Right forelimb (tissue), 1 donor: ENCODE measurements at places on chromosomes 7 and 10.

- no peak for DNase-seq
Measured at GRCh38 chr10:133100706-133101415, 13.1 kb downstream of the ADGRA1 start.

GRCh38 chr10:122454603-122455080 lies at the start of gene ARMS2:
Gene ARMS2 (plus strand): TSS chr10:122454653. CDS start chr10:122454728, 75 bp downstream.
- DNase-seq, result no peak

DNA sequence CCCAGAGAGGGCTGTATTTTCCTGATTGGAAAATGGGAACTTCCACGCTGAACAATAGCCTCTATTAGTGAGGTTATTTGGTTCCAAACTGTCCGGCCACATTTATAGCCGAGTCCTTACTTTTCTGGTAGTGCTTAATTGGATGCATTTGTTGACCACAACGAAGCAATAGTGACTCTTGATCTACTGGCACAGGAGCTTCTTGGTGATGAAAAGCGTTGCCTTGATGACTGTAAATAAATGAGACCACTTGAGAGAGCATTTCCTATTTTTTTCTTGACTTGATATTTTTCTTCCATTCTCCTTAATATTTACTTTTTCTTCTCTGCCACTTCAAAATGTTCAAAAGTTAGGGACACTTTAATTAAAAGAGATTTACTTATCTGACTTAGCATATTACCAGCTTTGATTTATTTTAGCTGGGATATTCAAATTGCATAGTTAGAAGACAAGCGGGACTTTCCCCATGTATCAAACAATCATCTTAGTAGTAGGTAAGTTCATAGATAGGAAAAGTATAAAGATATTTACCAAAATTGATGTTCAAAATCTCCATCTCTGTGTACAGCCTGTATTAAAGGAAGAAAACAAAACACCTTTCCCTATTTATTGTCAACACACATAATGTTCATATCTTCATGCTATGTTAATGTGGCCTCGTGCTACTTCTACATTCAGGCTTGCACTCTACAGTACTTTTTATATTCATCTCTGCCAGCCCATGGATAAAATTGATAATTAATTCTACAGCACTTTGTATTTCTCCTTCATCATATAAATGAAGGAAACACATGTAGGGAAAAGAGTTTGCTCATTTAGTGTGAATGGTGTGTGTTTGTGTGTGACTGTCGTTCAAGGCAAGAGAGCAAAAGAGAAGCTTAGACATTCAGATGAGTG lies 5.1 kb upstream of the SP8 start:
- no peak for DNase-seq

- no peak for DNase-seq
Measured at GRCh38 chr10:28587970-28588290, 55.0 kb downstream of the WAC start.

GRCh38 chr10:113004069-113004618 lies 54.1 kb downstream of the TCF7L2 start:
- DNase-seq, result no peak

- DNase-seq, result no peak
Measured at GRCh38 chr7:125254566-125254965, 324.9 kb upstream of the POT1 start.

DNA sequence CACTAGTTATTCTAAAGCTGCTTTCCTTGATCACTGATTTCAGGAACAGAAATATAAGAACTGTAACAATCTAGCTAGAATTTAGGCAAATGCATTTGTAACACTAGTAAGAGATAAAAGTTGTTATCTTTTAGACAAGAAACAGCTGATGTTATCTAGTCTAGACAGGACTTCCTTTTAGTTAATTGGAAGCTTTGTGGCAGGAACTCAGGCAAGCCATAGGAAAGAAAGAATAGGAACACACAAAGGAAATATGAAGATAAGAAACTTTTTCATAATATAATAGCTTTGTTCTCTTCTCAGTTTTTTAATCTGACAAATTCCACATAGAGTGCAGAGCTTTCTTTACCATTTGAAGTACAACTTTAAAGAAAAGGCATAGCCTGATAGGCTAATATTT lies 59.0 kb upstream of the AGR3 start:
- no peak for DNase-seq

GRCh38 chr10:43078986-43079273 lies 2.1 kb downstream of the RET start:
- DNase-seq, result no peak

DNA sequence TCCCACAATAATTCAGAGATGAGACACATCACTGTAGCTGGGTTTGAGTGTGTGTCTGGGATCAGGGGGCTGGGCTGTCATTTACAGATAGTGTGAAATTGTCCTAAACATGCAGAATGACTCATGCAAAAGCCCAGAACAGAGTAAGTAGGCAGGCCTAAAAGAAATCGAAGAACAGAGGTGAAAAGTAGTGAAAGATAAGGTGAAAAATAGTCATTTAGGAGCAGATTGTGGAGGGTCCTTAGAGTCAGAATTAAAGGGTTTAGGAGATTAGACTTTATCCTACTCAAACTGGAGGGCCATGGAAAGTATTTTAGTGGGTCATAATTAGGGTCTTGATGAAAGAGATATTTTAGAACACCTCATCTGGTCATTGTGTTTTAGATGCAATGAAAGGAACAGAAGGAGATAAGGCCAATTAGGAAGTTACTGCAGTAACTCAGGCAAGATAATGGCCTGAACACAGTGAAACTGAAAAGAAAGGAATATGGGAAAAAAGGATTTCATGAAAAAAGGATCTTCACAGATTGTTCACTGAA lies 58.3 kb upstream of the NEBL start:
- no peak for DNase-seq

DNA sequence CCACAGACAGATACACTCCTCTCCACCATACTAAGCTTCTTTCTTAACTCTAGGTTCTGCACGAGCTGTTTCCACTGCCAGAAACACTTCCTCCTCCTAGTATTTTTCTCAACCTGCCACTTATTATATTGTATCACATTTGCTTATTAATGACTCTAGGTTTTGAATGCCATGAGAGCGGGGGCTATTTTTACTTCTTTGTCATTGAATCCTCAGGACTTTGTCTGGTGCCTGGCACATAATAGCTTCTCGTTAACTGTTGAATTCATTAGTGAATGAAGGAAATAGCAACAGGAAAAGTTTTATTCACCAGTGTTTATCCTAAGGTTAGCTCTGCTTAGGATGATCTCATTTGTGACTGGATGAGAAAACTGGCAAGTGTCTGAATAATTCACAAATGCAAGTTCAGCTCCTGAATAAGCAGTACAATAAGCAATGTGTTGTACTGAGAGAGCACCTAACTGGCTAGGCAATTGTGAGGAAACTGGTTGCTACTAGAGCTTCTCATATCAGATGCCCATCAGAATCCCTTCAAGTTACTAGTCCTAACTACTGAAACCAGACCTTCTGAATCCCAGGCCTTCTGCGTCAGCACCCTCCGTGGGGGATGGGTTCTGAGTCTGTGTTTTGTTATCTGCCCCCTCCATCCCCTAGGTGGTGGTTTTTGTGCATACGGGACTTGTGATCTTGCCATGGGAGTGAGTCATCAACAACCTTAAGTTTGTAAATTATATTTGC lies 92.7 kb downstream of the LSMEM1 start:
- no peak for DNase-seq

DNA sequence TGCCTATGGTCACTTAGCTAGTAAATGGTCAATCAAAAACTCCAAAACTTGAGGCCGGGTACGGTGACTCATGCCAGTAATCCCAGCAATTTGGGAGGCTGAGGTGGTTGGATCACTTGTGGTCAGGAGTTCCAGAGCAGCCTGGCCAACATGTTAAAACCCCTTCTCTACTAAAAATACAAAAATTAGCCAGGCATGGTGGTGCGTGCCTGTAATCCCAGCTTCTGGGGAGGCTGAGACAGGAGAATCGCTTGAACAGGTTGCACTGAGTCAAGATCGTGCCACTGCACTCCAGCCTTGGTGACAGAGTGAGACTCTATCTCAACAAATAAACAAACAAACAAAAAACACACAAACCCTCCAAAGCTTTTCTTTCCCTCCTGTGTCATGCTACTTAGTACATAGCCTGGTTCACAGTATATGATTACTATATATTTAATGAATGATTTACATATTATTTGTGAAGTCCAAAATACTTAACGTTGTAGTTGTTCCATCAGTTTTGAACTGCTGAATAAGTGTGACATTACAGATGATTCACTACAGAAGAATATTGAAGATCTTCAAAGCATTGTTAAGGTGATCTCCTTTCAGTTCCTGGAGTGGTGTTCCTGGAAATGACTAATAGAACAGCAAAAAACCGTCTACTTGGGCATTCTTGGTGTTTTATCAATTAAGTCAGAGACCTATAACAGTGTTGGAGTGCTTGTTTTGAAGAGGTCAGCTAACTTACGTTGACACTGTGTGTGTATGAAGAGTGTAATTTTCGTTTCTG lies 72.9 kb downstream of the ADK start:
- no peak for DNase-seq

DNA sequence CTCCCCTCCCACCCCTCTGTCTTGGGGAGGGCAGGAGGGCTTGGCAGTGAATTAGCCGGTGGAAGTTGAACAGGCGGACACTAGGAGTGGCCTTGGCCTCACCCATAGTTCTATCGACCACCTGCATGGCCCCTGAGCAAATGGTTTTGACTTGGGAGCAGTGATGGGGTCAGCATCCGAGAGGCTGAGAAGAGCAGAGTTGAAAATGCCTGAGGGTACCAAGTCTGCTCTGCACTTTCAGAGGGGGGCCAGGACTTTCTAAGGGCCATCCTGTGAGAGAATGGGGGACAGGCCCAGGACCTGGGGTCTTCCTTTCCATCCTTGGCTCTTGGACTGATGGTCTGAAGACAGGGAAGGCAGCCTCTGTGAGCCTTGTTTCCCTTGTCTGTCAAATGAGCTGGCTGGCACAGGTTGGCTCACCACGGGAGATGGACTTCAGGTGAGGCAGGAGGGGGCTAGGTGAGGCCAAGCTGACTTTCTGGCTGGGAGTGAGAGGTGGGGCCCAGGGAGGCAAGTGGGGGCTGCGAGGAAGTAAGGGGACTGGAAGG lies 29.4 kb downstream of the CDH23 start:
- peak; percentile 25 for DNase-seq

DNA sequence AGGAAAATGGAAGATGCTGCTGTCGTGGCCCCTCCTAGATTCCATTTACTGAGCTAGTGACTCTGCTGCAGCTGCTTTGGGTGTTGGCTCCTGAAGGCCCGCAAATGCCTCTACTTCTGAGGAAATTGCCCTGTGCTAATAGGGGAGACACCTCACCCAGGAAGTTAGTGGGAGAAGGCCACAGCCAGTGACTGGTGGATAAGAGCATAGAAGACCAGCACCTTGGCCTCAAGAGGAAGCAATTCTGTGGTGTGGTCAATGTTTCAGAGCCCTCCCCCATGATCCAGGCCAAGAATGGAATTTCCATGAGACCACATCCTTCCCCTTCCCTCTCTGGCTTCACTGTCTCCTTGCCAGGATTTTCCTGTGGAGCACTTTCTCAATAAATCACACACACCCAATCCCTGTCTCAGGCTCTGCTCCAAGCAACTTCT lies 25.0 kb upstream of the FZD1 start:
- DNase-seq, result peak; percentile 66

DNA sequence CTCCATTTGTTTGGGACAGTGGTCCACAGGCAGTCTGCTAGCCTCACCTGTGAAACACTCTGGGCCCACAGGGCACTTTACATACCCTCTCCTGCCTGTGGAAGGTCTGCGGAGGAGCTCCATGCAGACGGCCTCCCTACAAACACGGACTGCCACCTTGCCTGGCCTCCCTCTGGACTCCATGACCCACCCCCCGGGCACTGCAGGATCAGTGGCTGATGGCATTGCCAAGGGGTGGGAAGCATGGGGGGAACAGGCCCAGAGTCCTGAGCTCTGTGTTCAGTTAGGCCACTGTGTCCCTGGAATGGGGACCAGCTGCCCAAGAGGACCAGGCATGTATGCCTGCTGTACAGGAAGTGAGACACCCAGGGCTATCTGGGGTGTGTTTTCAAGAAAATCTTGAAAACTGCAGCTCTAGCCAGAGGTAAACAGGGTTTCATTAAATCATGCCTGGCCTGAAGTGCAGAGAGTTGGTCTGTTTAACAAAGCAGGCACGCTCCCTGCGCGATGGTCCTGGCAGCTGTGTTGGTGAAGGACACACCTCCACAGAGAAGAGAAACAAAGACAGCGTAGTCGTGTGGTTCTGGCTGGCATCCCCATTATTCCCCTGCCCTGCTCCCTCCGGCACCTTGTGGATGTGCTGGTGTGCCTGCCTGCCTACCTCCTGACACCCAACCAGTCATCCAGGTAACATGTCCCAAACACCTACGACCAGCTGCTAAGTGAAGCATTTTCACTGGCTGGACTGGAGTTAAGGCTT lies 470.8 kb upstream of the ZMIZ1 start:
- no peak for DNase-seq

GRCh38 chr7:13027321-13027720 lies 339.9 kb downstream of the ARL4A start:
- no peak for DNase-seq

GRCh38 chr7:85516675-85517074 lies 329.8 kb upstream of the SEMA3D start:
- DNase-seq, result no peak

- DNase-seq, result no peak
Measured at GRCh38 chr7:96822824-96823223, 113.2 kb upstream of the SEM1 start.

DNA sequence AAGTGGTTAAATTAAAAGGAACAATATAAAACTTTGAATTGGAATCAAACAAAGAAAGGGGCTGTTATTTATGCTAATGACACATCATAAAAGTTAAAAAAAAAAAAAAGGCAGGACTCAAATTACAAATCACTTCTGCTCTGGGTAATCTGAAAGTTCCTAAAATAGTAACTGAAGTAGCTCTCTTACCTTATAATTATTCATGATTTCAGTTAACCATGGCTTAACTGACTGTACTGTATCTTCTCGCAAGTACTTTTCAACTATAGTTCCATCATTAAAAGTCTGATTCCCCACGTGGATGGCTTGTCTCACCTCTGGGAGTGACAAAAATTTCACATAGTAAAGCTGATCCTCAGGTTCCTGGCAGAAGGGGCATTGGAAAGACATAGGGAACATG lies 82.5 kb downstream of the CPVL start:
- DNase-seq, result no peak

DNA sequence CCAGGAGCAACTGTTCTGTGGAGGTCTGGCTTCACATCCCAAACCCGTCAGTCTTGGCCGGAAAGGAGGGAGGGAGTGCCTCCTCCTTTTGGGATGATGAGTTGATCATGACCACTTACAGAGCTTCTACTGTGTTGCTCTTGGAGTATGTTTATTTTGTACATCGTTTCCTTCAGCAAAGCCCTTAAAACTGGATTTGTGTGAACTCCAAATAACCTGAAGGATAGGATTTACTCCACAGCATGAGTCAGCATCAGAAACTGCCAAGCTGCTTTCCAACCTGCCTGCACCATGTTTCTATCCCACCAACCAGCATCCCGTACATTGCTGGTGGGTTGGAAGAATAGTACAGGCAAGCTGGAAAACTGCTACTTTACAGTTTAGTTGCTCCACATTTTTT lies 3.5 kb downstream of the CCDC201 start:
- no peak for DNase-seq

DNA sequence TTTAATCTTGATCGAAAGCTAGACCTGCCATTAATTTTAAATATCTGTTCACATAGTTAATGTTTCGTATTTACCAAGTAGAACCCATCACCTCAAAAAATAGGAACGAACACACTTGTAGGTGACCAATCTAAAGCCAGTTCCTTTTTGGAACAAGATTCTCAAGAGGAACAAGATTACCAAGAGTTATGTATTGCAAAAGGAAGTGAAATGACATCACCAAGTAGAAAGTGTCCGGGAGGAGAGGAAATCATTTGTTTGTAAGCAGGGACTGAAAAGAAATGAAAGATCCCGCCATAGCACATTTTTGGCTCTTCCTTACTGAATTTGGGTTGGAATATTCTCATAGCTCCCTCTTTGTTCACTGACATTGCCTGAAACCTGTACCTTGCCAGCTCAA lies 1200.5 kb downstream of the SORCS1 start:
- DNase-seq, result no peak
